Sciatic nerve (tissue), 2 donors: ENCODE measurements at places on chromosomes 11 and 22. TPM values are rescaled to one million over a fixed set of nuclear protein-coding genes. Genes with fewer than 3 reads are reported as not detected.

LINC01488 gene
- not detected for total RNA-seq

SPON1 gene
- total RNA-seq, result 3.2 TPM

TPH1 gene
- total RNA-seq, result 0.89 TPM

PLET1 gene
- total RNA-seq, result not detected

LARGE2 gene
- total RNA-seq, result 1.4 TPM

C22orf31 gene
- total RNA-seq, result not detected

CCDC116 gene
- 0.89 TPM for total RNA-seq

MFRP gene
- not detected for total RNA-seq

ART1 gene
- total RNA-seq, result not detected

CHRM1 gene
- not detected for total RNA-seq

OR52E5 gene
- total RNA-seq, result not detected

CYP2R1 gene
- total RNA-seq, result 14.3 TPM

YAP1 gene
- 112 TPM for total RNA-seq

LMO2 gene
- 28.3 TPM for total RNA-seq

APLNR gene
- 12.7 TPM for total RNA-seq

NPTXR gene
- total RNA-seq, result 6.9 TPM

ALDH3B1 gene
- 46.7 TPM for total RNA-seq

TMEM151A gene
- total RNA-seq, result 0.31 TPM

ENTHD1 gene
- total RNA-seq, result 4.9 TPM

OR2AG1 gene
- not detected for total RNA-seq

KMT2A gene
- total RNA-seq, result 132 TPM

CDCA5 gene
- 0.71 TPM for total RNA-seq
